ENCODE measurements at places on chromosomes 1 and 21.

DNA sequence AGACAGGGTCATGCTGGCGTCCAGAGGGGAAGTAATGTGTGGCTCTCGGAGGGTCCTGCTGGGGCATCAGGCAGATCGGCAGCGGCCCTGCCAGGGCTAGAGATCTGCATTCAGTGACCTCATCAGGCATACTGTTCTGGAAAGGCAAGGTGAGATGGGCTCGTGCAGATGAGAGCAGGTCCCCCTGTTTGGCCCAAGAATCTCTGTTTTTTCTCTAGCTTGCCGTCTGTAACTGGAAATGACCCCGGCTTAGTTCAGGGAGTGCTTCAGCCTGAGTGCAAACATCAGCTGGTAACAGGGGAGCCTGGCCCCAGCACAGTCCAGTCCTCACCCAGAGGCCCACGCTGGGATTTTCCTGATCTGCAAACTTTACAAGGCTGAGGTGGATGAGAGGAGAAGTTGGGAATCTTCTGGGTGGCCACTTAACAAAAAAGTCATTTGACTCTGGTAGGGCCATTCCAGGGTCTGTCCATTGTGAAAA is 2.1 kb downstream of the FAM163A start:
- DNase-seq = no peak

DNA sequence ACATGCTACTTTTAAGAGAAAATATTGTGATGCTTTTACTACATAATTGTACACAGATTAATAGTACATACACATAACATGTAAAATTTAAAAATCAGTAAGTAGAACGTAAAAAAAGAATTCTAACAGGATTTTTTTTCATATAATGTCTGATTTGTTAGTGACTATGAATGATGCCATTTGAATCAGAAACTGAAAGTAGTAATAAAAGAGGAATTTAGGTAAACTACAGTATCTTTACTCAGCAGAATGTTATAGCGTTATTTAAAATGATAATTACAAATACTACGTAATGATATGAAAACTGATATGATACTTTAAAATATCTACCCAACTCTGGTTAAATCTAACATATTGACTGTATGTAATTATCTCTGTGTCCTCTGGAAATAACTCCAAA is 116.1 kb downstream of the DENND1B start:
- no peak for DNase-seq

GRCh38 chr21:41227357-41228005 is 59.5 kb downstream of the BACE2 start:
- no peak for DNase-seq

DNA sequence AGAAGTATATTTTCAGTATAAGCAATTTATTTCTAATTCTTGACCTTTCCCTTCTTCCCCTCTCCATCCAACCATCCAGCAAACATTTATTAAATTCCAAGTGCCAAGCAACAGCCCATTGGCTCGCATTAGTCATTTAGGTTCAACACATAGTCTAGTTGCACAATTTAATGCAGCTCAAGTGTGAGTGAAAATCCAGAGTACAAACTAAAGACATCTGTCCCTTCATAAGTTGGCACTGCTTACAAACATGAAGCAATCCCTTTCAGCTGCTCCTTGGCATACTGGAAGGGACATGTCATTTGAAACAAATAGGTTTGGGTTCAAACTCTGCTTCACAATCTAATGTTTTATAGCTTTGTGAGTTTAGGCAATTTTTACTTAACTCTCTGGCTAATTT is 10.7 kb downstream of the CASQ2 start:
- DNase-seq = no peak

GRCh38 chr21:40847951-40848350 is 993 bp upstream of the DSCAM start:
- DNase-seq = no peak

DNA sequence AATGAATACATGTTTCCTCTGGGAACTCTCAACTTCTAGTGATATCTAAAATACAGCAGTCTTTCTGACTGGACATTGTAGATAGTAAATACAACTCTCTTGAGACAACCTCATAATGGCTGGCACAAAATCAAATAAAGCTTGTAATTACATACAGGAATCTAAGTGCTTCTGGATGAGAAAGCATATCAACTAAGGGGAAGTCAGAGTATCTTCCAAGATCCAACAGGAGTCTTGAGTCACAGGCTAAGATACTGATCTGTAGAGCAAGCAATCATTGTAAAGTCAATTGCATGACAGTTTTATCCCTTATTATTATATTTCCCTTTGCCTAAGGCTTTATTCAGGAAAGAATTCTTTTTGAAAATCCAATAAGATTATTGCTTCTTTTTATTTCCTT is 249.9 kb downstream of the LRRIQ3 start:
- no peak for DNase-seq

DNA sequence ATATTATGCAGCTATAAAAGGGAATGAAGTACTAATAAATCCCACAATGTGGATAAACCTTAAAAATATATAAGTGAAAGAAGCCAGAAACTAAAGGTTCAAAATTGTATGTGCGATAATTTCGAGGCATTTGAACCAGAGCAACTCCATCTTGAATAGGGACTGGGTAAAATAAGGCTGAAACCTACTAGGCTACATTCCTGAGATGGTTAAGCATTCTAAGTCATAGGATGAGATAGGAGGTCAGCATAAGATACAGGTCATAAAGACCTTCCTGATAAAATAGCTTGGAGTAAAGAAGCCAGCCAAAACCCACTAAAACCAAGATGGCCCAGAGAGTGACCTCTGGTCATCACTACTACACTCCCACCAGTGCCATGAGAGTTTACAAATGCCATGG is 103.1 kb downstream of the SLC16A1 start:
- DNase-seq = no peak

DNA sequence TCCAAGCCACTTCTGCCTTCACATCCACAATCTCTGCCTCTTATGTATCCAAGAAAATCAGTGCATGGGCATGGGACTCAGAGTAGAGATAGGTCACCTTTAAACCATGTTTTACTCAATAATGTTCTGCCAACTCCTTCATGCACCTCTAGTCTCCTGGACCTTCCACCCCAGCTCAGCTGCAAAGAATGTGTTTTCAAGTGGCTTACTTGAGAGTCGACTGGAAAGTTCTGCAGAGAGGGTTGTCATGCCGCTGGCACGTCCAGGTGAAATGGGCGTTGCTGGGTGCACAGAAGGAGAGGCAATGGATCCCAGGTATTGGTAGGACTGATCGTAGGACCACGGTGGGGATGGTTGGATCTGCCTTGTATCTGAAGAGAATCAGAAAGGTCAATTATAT is 130.3 kb downstream of the CLIC6 start:
- no peak for DNase-seq

DNA sequence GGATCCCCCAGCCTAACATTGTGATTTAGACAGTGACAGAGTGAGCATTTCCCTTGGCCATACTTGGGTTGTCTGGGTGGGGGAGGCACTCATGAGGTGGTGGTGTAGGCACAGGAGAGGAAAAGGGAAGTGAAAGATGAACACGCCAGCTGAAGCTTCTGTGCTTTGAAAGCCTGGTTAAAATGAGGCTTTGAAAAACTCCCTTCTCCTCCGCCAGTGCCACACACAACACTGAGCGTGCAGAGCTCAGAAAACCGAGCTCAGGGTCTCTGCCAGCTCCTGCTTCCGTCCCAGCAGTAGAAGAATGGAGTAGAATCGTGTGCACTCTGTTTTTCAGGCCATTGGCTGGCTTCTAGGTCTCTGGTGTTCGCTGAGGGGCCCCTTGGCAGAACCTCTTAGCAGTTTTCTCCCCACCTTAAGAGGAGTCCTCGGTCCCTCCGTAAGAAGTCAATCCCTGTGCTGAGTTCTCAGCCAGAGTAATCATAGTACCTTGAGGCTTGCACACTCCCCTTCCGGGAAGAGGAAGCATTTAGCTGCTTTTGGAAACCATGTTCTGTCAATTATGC is 12.9 kb downstream of the PLEKHM2 start:
- DNase-seq = no peak

GRCh38 chr1:36153476-36153875 is 2.5 kb upstream of the MAP7D1 start:
- no peak for DNase-seq

DNA sequence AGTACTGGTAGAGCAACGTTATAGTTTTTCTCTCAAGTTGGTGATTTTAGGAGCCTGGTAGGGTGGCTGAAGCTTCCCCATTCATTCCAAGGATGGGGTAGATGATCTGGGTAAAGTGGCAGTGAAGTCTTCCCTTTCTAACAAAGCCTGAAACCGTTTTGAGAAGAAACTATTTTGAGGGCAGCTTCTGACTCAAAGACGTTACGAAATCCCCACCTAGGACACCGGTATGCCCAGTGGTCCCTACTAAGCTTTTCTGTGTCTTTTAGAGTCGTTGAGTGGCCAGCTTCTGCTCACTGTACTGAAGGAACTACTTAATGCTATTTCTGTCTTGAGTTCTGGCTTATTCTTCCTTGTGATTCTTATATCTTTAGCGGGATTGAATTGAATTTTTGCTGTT is 1.4 kb downstream of the WDTC1 start:
- no peak for DNase-seq

- no peak for DNase-seq
These were observed 33.8 kb downstream of the PEX14 start for GRCh38 chr1:10508511-10508951.

- no peak for DNase-seq
These were observed 3.9 kb upstream of the PGLYRP4 start for GRCh38 chr1:153352523-153352922.

DNA sequence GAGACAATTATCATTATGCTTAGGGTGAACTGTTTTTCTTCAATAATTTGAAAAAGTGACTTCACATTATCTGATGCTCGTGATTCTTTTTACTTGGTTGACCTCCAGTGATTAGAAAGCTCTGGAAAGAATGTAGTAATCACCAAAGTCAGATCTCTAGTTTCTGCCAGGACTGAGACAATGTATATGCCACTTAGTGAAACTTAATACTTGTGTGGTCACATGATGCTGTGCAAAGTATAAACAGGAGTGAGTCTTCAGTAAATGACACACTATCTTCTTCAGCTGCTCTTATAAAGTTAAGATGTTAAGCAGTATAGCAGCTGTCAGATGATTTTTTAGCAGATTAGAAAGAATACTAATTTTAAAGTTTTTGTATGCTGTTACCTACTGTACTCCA is 17.2 kb downstream of the VCAM1 start:
- DNase-seq = no peak

DNA sequence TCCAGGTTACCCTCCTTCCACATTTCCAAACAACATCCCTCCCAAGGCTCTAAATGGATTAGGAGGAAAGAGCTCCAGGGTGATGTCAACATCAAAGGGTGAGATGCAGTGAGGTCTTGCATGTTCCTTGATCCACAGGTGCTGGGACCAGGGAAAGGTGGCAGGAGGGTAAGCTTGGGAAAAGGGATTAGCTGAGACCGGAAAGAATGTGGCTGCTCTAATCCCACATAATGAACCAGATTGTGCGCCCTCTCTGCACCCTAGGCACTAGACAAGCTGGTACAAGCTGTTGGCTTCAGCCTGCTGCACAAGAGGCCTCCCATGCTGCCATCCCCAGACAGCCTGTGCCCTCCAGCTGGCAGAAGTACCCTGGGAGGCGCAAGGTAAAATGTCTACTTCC is 34.9 kb downstream of the PLXNA2 start:
- no peak for DNase-seq

- no peak for DNase-seq
These were observed 5.8 kb downstream of the ELF3 start for GRCh38 chr1:202016022-202016810.

DNA sequence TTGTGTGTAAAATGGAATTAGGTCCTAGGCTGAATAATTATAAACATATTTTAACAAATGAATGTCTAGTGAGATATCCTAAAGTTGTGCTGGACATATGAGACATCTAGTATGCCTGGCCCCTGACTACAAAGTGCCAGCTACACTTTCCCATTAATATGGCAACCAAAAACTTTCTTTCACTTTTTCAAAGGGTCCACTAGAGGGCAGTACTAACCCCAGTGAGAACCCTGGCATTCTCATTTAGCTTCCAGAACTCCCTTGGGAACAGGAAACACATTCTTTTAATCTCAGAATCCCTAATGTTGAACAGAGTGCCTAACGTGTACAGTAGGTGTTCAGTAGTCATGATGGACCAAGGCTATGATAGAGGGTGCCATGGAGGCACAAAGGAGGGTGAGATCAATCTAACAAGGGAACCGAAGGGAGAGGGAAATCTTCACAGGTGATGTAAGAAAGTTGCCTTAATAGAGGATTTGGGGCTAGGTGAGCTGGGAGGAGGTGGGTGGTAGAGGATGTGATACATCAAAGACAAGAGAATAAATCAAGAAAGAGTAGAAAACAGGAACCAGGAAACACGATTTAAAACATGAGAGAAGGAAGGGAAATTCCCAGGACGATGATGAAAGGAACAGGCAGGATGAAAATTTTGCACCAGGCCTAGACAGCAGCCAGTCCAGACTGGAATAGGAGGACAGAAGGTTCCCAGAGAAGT is 41.6 kb downstream of the NSL1 start:
- no peak for DNase-seq

- DNase-seq = no peak
These were observed 67.9 kb downstream of the KLHDC7A start for GRCh38 chr1:18548643-18549042.

DNA sequence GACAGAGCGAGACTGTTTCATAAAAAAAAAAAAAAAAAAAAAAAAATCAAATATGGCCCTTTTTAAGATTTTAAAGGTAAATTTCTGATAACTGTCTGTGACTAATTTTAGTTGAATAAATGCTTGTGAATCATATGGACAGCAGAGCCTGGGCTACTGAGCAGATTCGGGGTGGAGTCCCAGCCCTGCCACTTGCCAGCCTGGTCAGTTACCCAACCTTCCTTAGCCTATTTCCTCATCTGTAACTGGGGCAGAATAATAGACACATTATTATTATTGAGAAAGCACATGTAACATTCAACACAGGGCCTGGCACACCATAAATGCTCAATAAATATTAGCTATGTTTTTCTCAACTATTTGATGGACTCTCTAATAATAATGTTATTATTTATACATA is 11.2 kb upstream of the H3-3A start:
- DNase-seq = no peak
